ENCODE measurements at places on chromosomes 3 and 15. TPM values are rescaled to one million over a fixed set of nuclear protein-coding genes. Genes with fewer than 3 reads are reported as not detected.

DNA sequence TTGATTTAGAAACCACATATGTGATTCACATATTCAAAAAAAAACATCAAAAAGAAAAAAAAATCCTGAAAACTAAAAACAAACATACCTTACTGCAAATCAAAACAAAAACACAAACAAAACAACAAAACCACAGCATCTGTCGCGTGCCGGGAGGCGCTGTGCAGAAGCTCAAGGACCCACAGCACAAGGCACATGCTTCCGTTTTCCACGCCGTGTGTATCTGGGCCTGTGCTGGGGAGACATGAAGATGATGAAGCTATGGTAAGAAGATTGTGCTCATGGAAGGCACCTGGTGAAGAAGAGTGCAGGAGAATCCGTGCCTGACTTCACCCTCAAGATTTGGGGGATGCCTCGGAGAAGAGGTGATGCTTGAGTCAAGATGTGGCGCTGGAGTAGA lies 788.9 kb upstream of the ARRDC4 start:
- DNase-seq, result no peak

- no peak for DNase-seq
Observed at GRCh38 chr3:129312671-129313414, 34.2 kb downstream of the HMCES start.

DNA sequence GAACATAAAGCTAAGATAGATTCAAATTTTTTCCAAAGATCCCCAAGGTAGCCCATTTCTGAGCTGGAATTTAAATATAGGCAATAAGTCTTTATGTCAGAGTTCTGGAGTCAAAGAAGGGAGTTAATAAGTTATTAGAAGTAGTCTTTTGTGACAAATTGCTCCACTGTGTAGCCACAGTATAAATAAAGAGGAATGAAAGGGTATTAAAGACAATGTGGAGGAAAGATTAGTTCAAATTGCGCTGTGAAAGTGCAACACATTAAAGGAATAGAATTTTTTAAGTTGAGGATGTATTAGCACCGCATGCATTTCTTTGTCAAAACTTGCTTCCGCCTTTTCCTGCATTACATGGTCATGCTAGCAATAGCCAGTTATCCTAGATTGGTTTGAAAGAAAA lies 666.6 kb upstream of the CCDC54 start:
- DNase-seq, result no peak

DNA sequence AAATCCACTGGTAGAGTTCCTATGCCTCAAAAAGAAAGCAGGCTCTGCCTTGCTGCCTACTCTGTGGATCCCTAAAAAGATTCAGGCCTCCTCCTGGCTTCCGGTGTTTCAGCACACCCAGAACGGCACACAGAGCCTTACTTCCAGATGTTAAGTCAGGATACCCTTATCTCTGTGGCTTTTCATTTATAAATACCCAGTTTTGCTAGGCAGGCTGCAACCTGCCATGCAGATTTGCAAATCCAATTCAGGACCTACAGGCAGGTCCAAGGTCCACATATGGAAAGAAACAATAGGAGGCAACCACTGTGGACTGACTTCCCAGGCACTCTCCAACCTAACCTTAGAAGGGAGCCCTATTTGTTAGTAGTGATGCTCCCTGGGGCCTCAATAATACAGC lies 30.7 kb downstream of the EFL1 start:
- no peak for DNase-seq

- no peak for DNase-seq
Observed at GRCh38 chr3:6528951-6529350, 332.0 kb upstream of the GRM7 start.

GRCh38 chr3:170494766-170495165 lies 76.1 kb downstream of the CLDN11 start:
- DNase-seq, result no peak

DNA sequence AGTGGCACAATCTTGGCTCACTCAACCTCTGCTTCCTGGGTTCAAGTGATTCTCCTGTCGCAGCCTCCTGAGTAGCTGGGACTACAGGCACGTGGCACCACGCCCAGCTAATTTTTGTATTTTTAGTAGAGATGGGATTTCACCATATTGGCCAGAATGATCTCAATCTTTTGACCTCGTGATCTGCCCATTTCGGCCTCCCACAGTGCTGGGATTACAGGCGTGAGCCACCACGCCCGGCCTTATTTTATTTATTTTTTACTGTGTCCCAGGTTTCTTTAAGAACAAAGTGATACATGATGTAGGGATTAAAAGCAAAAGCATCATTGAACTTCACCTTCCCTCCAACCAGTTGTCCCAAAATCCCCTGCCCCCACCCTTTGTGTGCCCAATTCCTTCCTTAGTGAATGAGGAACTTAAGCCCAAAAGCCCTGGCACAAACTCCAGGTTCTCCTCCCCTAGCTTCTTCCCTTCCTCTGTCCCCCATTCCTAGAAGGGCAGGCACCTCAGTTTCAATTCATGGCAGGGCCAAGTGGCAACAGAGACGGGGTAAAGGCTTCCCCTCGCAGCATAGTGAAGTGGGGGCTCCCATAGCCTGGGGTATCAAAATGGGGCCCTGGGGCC lies 23.7 kb upstream of the RPN1 start:
- DNase-seq, result no peak

GRCh38 chr3:183327343-183327742 lies 74.3 kb downstream of the B3GNT5 start:
- no peak for DNase-seq

- DNase-seq, result no peak
Observed at GRCh38 chr3:170058127-170058526, 20.3 kb downstream of the GPR160 start.

- peak; percentile 85 for DNase-seq
Observed at GRCh38 chr15:99507504-99508310, 58.1 kb upstream of the MEF2A start.

The WNT5A gene
- 8.0 TPM for total RNA-seq

The AP3B2 gene
- not detected for total RNA-seq

The NR1I2 gene
- not detected for total RNA-seq

The POPDC2 gene
- 679 TPM for total RNA-seq

The ABCC5 gene
- 23.1 TPM for total RNA-seq
